ENCODE measurements at places on chromosomes 2 and 18. TPM values are rescaled to one million over a fixed set of nuclear protein-coding genes. Genes with fewer than 3 reads are reported as not detected.

DNA sequence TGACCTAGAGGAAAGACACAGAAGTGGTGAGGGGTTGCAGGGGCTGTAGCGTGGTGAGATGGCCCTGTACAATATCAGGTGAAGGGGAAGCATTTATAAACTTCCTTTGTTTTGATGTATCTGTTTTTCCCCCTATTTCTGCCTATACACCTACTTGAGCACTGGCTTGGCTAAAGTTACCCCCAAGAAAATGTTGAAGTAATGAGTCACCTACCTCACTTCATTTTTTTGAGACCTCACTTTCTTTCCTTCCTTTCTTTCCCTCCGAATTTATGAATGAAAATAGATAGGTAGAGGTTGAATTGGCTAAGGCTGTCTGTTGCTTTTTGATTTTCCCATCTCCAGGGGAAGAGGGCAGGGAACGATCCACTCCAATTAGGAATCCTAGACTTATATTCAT is 231.1 kb upstream of the EPAS1 start:
- DNase-seq: no peak

Gene EVA1A
- 3.1 TPM for total RNA-seq

DNA sequence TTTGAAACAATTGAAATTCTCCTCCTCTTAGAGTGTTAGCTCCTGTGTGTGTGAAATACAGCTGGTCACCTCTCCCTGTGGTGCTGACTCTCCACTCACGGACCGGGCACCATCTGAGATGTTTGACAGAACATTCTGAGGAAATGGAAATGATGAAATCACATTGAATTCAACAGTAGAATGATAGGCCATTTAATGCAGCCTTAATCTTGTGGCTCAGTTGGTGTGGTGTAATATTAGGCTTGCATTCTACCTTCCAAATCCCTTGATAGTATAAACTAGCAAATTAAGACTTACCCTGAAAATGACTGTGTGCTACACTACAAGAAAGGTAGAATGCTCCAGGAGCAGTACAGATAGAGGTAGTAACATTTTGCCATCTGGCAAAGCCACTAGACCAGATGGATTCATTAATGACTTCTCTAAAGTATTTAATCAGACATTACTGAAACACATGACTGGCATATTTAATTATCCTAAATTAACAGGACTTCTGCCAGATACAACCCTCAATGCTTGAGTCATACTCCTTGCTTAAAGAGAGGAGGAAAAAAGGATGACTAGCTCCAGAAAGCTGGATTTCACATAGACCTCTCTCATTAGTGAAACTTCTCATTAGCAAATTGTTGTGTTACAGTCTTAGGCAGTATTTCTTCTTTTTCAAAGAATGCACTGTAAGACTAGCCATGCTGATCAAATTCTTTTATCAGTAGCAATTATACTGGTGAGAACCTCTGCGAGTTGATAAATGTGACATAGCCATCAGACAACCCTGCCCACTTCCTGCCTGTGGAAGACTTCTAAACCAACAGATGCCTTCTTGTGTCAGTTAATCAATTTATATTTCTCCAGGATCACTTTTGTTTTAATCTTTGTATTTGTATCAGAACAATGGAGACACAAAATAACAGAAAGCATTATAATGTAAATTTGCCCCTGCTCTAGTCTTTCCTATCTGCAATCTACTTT is 80.6 kb downstream of the EML6 start:
- DNase-seq: no peak

GRCh38 chr2:176390276-176391147 is 121.3 kb downstream of the MTX2 start:
- DNase-seq: no peak

Gene GREB1
- 7.2 TPM for total RNA-seq

DNA sequence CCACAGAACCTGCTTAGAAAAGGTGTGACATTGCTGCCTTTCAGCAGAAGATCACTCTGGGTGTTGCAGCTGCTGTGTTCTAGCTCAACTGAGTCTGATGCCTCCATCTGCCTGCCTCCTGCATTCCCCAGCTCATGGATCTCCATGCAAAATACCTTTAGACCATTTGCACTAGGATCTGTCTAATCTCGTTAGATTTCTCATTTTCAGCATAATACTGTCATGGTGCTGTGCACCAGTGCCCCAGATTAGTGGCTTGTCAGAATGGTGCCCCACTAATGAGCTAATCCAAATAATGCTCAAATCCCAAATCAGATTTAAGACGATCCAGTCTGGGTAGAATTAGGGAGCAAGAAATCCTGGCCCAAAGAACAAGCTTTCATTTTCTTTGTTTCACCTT is 284.4 kb upstream of the PARD3B start:
- DNase-seq: no peak

DNA sequence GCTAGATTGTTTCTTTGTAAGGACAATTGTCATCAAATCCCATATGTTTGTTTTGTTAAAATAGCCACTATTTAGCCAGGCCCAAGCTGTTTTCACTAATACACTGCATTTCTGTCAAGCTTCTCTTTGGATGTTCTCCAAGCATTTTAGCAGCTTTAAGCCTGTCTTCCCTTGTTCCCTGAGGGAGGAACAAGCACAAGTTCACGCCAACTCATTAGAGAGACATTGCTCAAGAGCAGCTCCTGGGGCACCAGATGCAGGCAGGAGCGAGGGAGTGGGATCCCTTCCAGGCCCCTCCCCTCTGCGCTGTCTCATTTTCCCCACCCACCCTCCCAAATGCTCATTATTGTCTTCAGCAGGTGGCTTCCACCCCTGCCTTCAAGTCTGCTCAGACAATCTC is 32.6 kb upstream of the PPP3R1 start:
- no peak for DNase-seq

- no peak for DNase-seq
These were observed 462.7 kb downstream of the TGIF1 start for GRCh38 chr18:3912705-3913104.

DNA sequence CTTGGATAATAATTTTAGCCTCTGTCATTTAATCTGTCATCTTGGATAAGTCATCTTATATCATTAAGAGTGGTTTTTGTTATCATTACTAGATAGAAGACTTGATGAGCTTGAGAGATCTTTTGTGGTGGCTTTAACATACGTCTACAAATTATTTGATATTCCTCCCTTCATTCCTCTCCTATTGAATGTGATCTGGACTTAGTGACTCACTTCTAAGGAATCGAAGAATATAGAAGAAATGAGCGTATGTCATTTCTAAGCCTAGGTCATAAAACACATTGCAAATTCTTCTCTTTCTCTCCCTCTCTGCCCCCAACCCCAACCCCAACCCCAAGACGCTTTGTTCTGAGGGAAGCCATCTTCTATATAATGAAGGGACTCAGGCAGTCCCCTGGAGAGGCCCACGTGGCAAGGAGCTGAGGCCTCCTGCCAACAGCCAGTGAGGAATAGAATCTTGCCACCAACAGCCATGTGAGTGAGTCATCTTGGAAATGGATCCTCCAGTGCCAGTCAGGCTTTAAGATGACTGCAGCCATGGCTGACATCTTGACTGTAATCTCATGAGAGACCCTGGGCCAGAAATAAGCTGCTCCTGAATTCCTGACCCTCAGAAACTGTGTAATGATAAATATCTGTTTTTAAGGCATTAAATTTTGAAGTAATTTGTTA is 221.6 kb upstream of the SP5 start:
- DNase-seq: no peak

Gene IL36B
- total RNA-seq: not detected
